ENCODE measurements at places on chromosomes 4 and X. TPM values are rescaled to one million over a fixed set of nuclear protein-coding genes. Genes with fewer than 3 reads are reported as not detected.

PDCL2 gene
- total RNA-seq, result not detected

TAPT1 gene
- 26.9 TPM for total RNA-seq

TLL1 gene
- total RNA-seq, result 4.7 TPM

MTNR1A gene
- total RNA-seq, result not detected

GALNTL6 gene
- total RNA-seq, result not detected

FABP2 gene
- not detected for total RNA-seq

LIMCH1 gene
- 25.8 TPM for total RNA-seq

EIF2S3 gene
- 110 TPM for total RNA-seq

PGAM4 gene
- not detected for total RNA-seq

UGT2B10 gene
- total RNA-seq, result not detected

UTP3 gene
- 12.2 TPM for total RNA-seq

SSX2 gene
- not detected for total RNA-seq

TRAM1L1 gene
- 0.38 TPM for total RNA-seq

EXOC1L gene
- total RNA-seq, result not detected

VCX3B gene
- not detected for total RNA-seq

BEX5 gene
- total RNA-seq, result 3.8 TPM

DUSP21 gene
- total RNA-seq, result not detected

ADH7 gene
- not detected for total RNA-seq

HUWE1 gene
- 115 TPM for total RNA-seq

MEPE gene
- not detected for total RNA-seq

USP17L22 gene
- not detected for total RNA-seq

CACNA1F gene
- 0.34 TPM for total RNA-seq
